ENCODE measurements at places on chromosomes 2 and 18.

DNA sequence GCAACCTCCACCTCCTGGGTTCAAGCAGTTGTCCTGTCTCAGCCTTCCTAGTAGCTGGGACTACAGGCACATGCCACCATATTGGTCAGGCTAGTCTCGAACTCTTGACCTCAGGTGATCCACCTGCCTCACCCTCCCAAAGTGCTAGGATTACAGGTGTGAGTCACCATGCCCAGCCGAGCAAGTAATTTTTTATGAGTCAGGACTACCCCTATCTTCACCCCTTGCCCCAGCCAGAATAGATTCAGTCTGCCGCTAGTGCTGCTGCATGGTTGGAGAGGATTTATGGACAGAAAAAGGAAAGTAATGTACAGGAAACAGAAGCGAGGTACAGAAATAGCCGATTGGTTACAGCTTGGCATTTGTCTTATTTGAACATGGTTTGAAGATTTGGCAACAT is 48.9 kb downstream of the BMPR2 start:
- DNase-seq, result no peak

GRCh38 chr2:23616630-23617029 is 231.7 kb downstream of the KLHL29 start:
- no peak for DNase-seq

GRCh38 chr2:226652369-226652768 is 147.3 kb downstream of the IRS1 start:
- DNase-seq, result no peak

DNA sequence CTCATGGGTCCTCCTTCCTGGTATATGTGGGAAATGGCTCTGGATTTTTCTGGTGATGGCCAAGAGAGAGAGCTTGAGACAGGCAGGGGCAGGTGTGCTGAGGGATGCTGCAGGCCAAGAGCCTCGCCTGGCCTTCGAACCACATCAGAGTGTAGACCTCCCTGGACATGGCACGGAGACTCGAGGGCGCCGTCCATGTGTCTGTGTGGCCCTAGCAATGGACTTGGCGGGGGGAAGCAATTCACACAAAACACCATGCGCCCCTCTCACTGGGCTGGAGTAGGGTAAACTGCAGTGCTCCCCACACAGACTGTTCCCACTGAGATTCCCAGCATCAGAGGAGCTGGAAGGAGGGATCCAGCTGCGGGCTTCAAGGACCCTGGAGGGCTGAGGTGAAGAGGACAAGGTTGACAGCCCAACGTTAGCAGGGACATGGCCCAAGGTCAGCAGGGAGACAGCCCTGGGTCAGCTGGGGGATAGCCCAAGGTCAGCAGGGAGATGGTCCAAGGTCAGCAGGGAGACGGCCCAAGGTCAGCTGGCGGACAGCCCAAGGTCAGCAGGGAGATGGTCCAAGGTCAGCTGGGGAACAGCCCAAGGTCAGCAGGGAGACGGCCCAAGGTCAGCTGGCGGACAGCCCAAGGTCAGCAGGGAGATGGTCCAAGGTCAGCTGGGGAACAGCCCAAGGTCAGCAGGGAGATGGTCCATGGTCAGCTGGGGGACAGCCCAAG is 75.4 kb upstream of the HDAC4 start:
- DNase-seq, result no peak

- DNase-seq, result no peak
These were observed 871.8 kb downstream of the SLC4A3 start for GRCh38 chr2:220499225-220499624.

DNA sequence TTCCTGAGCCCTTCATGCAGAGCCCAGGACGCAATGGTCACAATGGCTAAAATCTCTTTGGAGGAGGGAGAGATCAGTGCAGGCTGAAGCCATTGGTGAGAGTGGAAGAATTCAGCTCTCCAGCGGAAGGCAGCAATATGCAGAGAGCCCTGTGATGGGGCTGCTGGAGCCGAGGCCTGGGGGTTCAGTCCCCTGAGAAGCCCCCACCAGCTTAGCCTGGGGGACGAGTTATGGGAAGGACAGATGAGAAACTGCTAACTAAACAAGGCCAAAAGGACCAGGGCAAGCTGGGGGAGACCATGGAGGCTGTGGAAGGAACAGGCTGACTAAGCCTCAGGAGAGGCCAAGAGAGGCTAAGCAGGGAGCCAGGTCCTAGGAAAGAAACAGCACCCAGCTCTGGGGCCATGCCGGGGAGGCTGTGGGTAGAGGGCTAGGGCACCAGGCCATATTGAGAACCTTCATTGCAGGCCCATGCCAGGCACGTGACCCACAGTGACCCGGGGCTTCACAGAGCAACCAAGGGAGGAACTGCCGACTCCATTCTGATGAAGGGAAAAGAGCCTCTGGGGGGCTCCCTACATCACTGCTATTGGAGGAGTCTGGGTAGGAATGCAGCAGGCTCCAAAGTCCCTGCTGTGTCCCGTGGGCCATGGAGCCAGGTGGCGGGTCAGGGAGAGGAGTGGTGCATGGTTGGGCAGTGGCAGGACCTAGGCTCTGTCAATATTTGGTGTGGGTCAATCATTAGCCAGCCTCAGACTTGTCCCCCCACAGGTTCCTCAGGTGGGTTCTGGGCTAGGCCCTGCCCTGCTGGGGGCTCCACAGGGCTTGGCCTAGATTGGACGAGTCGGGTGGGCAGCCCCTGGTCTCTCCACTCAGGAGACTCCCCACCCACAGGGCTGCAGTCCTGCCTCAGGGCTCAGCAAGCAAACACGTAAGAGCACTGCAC is 19.8 kb downstream of the PROC start:
- no peak for DNase-seq

DNA sequence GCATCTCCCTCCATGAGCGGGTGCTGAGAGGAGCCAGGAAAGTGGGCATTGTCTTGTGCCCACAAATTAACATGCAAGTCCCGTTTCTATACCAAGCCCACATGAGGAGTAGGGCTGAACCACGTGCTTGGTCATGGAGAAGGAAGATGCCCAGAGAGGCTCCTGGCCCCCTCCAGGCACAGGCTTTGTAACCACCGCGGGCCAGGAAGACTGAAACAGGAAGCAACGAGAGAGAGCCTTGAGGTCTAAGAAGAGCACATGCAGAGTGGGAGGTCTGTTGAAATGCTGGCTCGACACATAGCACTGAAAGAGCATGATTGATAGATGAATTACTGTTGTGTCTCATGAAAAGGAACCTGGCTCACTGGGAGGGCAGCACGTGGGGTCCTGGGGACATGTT is 36.3 kb downstream of the VWA3B start:
- DNase-seq, result no peak

- no peak for DNase-seq
These were observed 4.7 kb downstream of the RTKN start for GRCh38 chr2:74436848-74437695.

- no peak for DNase-seq
These were observed 298.5 kb downstream of the PLCL1 start for GRCh38 chr2:198102856-198103255.

DNA sequence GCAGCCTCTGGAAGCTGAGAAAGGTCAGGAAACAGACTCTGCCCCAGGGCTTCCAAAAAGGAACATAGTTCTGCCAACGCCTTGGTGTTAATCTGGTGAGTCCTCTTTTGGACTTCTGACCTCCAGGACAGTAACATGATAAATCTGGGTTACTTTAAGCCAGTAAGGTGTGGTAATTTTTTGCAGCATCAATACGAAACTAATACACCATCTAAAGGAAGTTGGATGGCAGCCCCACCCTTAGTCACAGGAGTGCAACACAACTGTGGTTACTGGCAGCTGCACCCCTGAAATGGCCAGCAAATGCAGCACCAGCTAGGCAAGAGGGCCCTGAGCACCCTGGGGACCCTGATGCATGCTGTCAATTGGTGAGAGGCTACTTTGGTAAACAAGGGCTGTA is 25.8 kb downstream of the CREG2 start:
- no peak for DNase-seq

DNA sequence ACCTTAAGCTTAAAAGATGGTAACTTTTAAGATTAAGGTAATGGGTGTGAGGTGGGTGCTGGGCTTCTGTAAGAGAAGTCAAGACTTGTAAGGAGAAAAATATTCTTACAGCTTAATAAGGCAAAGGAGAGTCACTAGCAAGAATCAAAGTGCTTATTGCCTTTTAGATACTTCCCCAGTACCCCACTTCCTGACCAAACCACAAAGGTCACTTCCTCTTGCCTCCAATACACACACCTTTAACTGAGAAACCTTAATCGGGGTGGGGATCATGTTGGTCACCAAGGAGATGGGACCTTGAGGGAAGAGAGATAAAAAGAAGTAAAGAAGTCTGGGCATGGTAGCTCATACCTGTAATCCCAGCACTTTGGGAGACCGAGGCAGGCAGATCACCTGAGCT is 10.6 kb upstream of the ATG16L1 start:
- DNase-seq, result no peak

- DNase-seq, result no peak
These were observed 6.3 kb upstream of the ECEL1 start for GRCh38 chr2:232493701-232494474.

DNA sequence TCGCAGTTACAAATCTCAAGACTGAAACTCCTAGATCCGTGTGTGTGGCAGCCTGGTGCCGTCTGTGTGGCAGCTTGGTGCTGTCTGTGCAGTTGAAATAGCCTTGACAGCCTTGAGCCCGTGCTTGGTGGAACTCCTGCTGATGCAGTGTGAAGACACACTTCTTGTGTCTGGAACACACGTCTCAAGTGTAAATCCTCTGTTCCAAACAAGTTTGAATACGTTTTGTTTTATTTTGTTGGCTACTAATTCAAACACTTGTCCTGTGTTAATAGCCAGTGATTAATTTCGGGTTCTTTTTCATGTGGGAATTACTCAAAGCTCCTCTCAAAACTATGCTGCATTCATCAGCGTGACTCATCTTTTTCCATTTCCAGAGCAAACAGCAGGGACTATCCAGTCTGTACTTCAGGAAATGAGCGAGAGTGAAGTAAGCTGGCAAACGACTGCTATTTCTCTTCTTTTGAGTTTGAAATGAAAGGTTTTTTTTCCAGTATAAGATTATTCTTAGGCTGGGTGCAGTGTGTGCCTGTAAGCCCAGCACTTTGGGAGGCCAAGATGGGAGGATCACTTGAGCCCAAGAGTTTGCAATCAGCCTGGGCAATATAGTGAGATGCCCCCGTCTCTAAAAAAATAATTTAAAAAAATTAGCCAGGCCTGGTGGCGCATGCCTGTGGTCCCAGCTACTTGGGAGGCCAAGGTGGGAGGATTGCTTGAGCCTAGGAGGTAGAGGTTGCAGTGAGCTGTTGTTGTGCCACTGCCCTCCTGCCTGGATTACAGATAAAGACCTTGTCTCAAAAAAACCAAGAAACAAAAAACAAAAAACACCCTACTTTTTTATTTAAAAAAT is 152.9 kb downstream of the SPP2 start:
- DNase-seq, result no peak

DNA sequence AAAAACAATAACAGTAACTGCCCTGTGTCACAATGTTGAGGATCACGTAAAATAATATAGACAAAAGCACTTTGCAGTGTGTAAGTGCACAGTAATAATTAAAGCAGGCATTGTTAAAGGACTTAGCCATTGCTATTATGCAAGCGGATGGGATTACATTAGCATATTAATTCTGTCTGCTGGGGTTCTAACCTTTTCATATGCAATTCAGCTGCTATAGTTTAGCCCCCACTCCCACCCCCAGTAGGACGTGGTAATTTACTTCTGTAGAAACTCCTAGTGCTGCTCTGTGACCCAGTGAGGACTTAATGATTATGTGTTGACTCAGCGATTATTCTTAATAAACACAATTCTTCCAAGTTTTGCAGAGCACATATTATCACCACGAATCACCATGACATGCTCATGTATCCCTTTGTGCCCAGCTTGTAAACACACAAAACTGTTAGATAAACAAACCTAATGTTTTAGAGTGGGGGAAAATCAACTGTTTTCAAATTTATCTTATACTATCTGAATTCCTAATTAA is 5.1 kb upstream of the ADAM23 start:
- DNase-seq, result no peak

GRCh38 chr2:41644936-41645335 is 402.9 kb upstream of the PKDCC start:
- DNase-seq, result no peak

- DNase-seq, result no peak
These were observed 112.0 kb upstream of the NDUFV2 start for GRCh38 chr18:8990276-8991031.

- no peak for DNase-seq
These were observed 8.1 kb downstream of the CHN1 start for GRCh38 chr2:174997110-174997509.

- DNase-seq, result no peak
These were observed 174.7 kb downstream of the WDR7 start for GRCh38 chr18:56825878-56826277.

DNA sequence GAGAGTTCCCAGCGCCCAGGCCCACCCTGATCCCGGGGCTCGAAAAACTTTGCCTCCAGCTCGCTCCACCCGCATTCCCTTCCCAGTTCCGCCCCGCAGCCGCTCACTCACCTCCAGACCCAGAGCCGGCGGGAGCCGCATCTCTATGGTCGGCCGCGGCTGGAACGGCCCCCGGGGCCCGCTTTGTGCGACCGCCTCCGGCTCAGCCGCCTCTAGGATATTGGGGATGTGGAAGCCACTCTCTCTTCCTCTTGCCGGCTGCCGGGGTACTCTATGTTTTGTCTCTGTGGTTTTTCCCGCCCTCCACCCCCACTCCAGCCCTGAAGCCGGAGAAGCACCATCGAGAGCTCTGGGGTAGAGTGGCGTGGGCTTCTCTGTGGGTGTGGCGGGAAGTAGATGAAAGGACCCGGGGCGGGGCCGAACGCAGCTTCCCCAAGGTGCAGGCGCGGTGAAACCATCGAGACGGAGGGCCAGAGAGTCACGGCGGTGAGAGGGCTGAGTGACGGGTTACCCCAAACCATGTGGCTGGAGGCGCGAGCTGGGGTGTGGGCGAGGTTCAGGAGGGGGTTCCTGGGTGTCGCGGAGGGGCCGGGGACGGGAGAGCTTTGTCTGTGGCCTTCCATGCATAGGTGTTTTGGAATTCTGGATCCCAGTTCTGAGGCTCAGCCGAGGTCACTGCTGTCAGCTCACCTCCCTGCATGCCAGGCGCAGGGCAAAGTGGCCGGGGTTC is at the start of the genes BCS1L and ZNF142:
TSS of gene BCS1L (plus strand) at position 426 of the 730 bp plus-strand sequence. CDS start 1,305 bp downstream, outside the sequence.
TSS of gene ZNF142 (minus strand) at position 366 of the 730 bp plus-strand sequence. CDS start 3,194 bp downstream, outside the sequence.
- DNase-seq, result peak; percentile 94

- no peak for DNase-seq
These were observed 11.9 kb upstream of the NT5DC4 start for GRCh38 chr2:112708968-112709367.

GRCh38 chr2:218387369-218388194 is 5.5 kb downstream of the SLC11A1 start:
- DNase-seq, result peak; percentile 89

GRCh38 chr2:45382744-45383143 is 228.3 kb downstream of the SRBD1 start:
- DNase-seq, result peak; percentile 45

Data from NCI-H2171 (cell line).